ENCODE measurements at places on chromosomes 1 and 21. TPM values are rescaled to one million over a fixed set of nuclear protein-coding genes. Genes with fewer than 3 reads are reported as not detected.

DNA sequence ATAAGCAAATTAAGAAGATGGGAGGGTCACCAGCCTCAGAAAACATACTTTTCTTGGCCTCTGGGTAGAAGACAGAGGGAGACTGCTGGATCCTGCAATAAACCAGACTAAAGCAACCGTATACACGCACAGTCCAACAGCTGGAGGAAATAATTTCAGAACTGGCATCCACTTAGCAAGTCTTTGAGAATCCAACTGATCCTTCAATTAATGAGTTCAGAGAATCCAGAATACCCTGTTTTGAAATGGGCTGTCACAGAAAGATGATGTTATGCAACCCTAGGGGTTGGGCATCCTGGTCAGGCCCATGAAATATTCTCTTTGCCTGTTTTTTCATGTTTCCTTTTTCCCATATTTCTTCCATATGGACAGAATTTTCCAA, 134.0 kb upstream of the MAGI3 start:
- DNase-seq: no peak

- DNase-seq: no peak
Measured at GRCh38 chr1:166377896-166378295, 211.1 kb upstream of the FAM78B start.

DNA sequence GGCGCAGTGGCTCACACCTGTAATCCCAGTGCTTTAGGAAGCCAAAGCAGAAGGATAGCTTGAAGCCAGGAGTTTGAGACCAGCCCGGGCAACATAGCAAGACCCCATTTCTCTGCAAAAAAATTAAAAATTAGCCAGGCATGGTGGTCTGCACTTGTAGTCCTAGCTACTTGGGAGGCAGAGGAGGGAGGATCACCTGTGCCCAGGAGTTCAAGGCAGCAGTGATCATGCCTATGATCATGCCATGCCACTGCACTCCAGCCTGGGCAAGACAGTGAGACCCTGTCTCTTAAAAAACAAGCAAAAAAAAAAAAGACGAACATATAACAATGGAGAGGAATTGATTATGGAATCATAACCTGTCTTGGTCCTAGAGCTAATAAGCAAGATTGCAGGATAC, 45.1 kb downstream of the FBXO42 start:
- no peak for DNase-seq

GRCh38 chr1:234944439-234945344, 183.9 kb downstream of the TOMM20 start:
- no peak for DNase-seq

- DNase-seq: no peak
Measured at GRCh38 chr1:198649968-198650338, 11.1 kb downstream of the PTPRC start.

- DNase-seq: no peak
Measured at GRCh38 chr1:153742411-153743142, 14.7 kb downstream of the INTS3 start.

DNA sequence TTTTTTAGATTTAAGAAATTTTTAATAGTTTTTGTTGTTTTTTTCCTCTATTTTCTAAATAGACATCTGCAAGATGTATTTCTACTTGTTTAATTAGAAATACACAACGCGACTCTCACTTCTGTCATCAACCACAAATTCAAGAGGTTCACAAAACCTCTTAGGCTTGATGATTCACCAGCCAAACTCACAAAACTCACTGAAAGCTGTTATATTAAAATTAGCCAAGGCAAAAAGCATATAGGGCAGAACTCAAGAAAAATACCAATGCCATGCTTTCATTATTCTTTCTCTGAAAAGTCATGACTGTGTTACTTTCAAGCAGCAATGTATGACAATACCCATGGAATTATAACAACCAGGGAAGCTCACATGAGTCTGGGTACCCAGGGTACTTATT, 487.0 kb upstream of the RGS18 start:
- DNase-seq: no peak

DNA sequence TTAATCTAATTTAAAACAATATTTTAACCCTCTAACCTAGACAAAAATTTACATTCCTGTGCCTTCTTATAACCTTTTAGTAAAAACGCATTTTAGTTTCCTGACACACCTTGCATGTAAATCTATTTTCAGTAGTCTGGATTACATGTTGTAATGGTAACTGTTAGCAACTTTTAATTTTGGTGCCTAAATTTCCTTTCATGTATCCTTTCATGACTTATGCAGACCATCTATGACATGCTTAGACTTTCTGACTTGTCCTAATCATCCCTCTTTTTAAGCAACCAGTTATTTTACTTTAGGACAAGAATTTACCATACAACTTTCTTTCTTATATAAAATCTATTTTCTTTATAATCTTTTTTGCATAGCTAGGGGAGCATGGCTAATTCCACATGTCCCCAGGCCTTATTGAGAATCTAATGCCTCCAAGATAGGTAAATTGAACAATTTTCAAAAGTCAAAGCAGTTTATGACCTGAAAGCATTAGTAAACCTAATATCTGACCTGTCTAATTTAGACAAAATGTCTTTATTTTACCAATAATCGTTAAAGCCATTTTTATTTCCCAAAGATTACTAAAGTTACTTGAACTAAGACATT, 57.5 kb upstream of the IL12RB2 start:
- no peak for DNase-seq

- DNase-seq: no peak
Measured at GRCh38 chr1:55212349-55213150, 2.6 kb downstream of the USP24 start.

DNA sequence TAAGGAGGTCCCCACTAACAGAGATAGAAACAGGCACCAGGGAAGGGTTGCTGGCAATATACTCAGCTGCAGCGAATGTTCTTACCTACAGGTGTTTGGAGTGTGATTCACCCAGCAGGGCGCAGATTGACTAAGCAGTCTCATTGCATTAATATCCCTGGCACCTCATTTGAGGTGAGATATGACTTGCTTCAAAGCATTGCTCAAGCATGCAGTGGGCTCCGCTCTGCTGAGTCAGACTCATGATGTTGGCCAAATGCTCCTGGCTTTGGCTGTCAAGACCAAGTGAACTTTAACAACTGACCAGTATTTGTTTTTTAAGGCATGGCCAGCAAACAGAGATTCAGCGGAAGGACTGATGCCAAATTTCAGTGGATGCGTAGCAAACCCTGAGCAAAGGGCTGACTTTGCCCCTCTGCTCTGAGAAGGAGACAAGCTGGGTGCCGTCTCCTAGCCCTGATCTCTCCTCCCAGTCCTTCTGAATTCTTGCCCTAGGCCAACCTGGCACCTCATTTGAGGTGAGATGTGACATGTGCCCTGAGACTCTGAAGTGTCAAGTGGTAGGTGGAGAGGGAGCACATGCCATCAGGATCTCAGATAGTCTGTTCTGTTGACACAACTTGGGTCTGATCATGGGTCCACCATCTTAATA, 187.1 kb upstream of the COA6 start:
- no peak for DNase-seq

- DNase-seq: no peak
Measured at GRCh38 chr1:43552813-43553212, 22.1 kb downstream of the PTPRF start.

DNA sequence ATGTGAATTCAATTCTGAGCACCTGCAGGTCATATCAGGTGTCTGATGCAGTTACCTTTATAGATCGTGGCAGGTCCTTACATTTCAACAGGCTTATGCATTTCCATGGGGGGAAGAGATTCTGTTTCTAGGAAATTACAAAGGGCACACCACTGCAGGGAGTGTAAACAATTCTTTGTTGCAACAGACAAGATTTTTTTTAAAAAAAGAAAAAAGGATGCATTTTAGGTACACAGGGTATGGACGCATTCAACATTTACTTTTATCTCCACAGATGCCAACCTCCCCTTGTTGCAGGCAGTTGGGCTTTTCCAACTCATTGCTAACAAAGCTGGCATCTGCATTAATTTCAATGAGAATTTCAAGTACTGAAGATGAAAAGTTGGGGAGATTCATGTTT, 13.5 kb upstream of the TEKT2 start:
- no peak for DNase-seq

GRCh38 chr1:3626025-3626424, 1.2 kb downstream of the TPRG1L start:
- DNase-seq: no peak

ALPL gene
- polyA plus RNA-seq: 0.28 TPM

MFSD2A gene
- polyA plus RNA-seq: 2.0 TPM

EDN2 gene
- polyA plus RNA-seq: not detected

CFHR3 gene
- polyA plus RNA-seq: not detected

CCDC185 gene
- polyA plus RNA-seq: not detected

B3GALT5 gene
- 0.09 TPM for polyA plus RNA-seq

GNAI3 gene
- 9.6 TPM for polyA plus RNA-seq

EXTL1 gene
- polyA plus RNA-seq: 5.0 TPM

PIK3C2B gene
- polyA plus RNA-seq: 7.9 TPM

Data from BJ (cell line).